ENCODE measurements at places on chromosomes 7 and 10.

DNA sequence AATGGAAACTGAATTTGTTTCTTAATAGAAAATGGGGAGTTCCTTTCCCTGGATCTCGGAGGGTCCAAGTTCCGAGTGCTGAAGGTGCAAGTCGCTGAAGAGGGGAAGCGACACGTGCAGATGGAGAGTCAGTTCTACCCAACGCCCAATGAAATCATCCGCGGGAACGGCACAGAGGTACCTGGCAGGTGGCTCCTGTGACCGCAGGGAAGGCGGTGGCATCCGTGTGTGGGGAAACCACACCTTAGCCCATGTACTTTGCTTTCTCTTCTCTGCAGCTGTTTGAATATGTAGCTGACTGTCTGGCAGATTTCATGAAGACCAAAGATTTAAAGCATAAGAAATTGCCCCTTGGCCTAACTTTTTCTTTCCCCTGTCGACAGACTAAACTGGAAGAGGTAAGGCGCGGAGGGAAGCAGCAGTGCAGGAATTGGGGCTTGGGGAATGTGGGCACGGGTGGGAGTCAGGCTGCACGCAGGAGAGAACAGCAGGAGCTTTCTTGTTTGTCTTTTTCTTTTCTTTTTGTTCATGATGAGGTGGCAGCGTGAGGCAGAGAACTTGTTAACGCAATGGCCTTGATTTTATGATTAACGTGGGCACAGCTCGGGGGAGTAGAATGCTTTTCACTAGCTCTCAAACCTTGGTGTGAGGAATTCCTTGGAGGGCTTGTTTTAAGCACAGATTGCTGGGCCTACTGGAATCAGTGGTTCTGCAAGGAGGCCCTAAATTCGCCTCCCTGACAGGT, 12.8 kb downstream of the HKDC1 start:
- DNase-seq, result peak; percentile 62

GRCh38 chr10:68165643-68166042, 56.4 kb downstream of the MYPN start:
- DNase-seq, result no peak

DNA sequence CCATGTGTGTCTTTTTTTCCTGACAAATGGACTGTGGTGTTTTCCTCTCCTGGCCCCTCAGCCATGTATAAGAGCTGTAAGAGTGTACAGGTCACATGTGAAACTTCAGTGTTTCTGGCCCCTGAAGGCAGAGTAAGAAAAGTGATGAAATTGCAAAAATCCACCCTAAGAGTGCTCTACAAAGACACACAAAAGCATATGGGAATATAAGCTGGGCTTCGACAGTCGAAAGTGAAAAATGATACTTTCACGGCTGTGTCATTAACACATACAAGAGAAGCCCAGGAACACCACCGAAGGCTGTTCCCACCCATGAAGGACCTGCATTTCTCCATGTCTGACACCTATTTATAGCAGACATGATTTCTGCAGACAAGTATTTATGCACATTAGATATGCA, 192.2 kb downstream of the PARD3 start:
- DNase-seq, result no peak

DNA sequence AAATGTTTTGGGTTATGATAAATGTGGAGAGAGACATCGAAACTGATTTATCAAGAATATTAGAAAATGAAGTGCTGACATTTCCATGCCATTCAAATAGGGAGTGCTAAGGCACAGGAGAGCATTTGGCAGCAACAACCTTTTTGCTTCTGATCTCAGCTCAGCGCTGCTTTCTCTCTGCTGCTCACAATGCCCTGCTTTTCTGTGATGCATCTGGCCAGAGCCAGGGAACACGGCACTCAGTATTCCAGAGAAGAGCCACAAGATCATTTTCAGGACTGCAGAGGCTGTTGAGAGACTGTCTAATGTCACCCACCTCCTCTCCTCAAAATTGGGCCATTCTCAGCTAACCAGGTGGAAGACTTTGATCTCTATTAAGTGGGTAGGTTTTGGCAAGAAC, 28.1 kb downstream of the INSYN2A start:
- DNase-seq, result no peak

- no peak for DNase-seq
These were observed 161.5 kb downstream of the WDR37 start for GRCh38 chr10:1217661-1218060.

DNA sequence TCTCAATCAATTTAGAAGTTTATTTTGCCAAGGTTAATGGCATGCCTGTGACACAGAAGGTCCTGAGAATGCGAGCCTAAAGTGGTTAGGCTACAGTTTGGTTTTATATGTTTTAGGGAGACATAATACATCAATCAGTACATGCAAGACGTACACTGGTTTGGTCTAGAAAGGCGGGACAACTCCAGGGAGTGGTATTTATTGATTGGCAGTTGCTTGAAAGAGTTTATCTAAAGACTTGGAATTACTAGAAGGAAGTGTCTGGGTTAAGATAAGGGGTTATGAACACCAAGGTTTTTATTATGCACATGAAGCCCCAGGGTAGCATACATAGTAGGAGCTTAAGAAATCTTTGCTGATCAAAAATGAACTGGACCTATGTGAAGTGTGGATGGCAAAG, 21.5 kb downstream of the NPVF start:
- no peak for DNase-seq

GRCh38 chr7:109460296-109460695, 890.6 kb downstream of the DNAJB9 start:
- no peak for DNase-seq

- peak; percentile 51 for DNase-seq
These were observed 125.7 kb downstream of the RGS10 start for GRCh38 chr10:119416855-119417254.

DNA sequence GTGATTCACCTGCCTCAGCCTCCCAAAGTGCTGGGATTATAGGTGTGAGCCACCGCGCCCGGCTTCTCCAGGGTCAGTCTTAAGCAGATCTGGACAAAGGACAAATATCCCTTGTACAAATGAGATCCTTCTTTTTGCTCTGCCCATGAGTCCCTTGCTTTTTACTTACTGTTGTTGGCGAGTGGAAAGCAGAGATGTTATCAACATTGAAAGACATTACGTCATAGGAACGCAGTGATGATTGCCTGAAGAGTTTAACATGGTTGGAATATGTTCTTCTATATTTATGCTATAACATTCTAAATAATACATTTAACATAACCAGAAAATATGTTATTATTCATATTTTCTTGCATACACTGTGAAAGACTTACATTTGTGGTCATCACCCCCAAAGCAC, 644.3 kb upstream of the LRRN3 start:
- no peak for DNase-seq

GRCh38 chr7:11410656-11411644, 421.0 kb downstream of the THSD7A start:
- no peak for DNase-seq

- DNase-seq, result no peak
These were observed 37.4 kb upstream of the XPNPEP1 start for GRCh38 chr10:109960682-109961081.

DNA sequence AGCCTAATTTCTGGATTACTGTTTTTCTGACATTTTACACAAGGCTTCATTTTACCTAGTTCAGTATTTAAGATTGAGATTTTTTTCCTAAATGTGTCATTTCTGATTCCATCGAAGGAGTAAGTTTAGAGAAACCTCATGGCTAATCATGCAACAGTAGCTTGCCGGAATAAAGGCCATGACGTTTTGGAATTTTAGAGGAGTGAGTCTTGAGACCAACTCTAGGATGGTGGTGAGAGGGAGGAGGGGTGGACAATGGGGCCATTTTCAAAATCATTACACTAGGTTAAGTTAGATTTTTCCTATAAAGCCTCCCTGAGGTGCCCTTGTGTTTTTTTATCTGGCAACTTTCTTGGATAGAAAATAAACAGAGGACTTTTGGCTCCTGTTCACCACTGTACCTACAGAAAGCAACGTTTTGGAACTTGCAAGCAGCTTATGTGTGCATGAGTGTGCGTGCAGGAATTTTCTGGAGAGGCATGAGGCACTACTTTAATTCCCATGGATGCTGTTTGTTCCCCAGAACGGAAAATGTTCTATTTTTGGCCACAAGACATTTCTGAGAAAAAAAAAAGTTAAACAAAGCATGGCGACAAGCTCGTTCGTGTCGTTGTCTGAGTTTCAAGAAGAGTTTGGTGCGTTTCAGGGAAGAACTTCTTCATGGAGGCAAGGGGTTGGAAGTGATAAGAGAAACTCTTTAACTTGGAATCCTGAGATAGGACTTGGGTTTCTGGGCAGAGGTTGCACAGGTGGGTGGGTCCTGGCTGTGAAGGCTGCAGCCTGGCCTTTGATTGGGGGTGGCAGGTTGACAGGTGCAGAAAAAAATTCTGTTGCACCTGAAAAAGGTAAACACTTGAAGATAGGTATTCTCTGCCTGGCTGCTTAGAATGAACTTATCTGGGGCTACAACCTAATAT, 178.1 kb downstream of the PTEN start:
- no peak for DNase-seq

GRCh38 chr7:75616421-75617167, 122.1 kb downstream of the HIP1 start:
- DNase-seq, result no peak

- DNase-seq, result no peak
These were observed 53.7 kb downstream of the ASB4 start for GRCh38 chr7:95539426-95539825.

- DNase-seq, result no peak
These were observed at the start of gene ADRB1 for GRCh38 chr10:114043532-114044246. TSS of gene ADRB1 (plus strand) at chr10:114043866. CDS start at chr10:114044133, 267 bp downstream.

- no peak for DNase-seq
These were observed 39.4 kb upstream of the PLCE1 start for GRCh38 chr10:93954299-93954698.

GRCh38 chr7:53387515-53387914, 352.1 kb downstream of the POM121L12 start:
- no peak for DNase-seq

- no peak for DNase-seq
These were observed 308.5 kb downstream of the WDR11 start for GRCh38 chr10:121159670-121160069.
